Central memory CD4-positive, alpha-beta T cell (primary cell): ENCODE measurements at places on chromosomes 4 and X.

GRCh38 chrX:131595120-131595519, 51.2 kb downstream of the OR13H1 start:
- no peak for DNase-seq

DNA sequence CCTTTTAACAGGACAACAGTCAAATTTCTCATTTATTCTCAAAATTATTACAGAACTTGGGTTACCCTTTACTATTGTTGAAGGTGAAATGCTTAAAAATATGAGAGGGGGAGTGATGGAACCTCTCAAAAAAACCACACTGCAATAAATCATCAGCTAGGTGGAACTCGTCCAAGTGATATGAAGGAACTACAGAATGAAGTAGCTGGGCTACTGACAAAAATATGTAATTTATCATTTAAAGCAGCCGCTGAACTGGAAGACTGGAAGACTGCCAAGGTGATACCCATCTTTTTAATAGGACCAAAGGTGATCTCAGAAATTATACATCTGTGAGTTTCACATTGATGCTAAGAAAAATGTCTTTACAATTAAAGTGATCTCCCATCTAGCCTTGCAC, 597.7 kb upstream of the TENM3 start:
- DNase-seq: no peak

- no peak for DNase-seq
These were observed 31.4 kb downstream of the PPP1R2C start for GRCh38 chrX:42746606-42747005.

GRCh38 chrX:154401045-154401799, 3.0 kb downstream of the RPL10 start:
- DNase-seq: no peak

GRCh38 chrX:109660435-109661143, 35.6 kb upstream of the KCNE5 start:
- no peak for DNase-seq

DNA sequence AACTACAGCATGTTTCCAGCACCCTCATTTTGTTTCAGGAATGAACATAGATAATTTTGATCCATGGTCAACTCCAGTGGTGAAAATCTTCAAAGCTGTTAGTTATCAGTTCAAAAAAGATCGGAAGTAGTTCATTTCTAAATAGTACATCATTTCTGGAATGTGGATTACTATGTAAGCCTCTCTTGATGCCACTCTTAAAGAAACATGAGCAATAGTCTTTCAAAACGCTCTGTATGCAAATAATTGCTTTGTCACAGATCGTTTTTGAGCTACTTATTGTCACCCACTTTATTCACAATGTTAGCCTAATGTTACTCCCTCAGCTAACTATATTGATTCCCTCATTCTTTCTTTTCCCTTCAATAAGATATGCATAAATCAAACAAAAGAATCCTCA, 65.7 kb downstream of the NEIL3 start:
- no peak for DNase-seq

GRCh38 chrX:20547611-20548051, 280.9 kb upstream of the RPS6KA3 start:
- DNase-seq: no peak

GRCh38 chrX:115892787-115893671, 277.5 kb upstream of the AGTR2 start:
- peak; percentile 71 for DNase-seq

DNA sequence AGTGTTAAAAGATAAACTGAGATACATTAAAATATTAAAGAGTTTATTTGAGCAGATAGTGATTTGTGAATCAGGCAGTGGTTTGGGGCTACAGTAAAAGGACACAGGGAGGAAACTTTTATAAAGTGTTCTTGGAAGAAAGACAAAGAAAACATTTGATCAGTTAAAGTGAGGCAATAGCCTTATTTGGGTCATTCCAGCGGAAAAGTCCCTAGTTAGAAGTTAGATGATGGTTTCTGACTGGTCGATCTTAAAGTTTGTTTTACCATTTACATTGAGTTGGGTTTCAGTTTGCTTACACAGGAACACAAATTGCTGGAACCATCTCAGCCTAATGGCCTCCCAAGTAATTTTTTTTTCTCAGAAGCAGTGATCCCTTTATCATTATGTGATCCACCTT, 69.7 kb downstream of the PPP1R2C start:
- no peak for DNase-seq

- no peak for DNase-seq
These were observed 98.3 kb downstream of the NFKB1 start for GRCh38 chr4:102599455-102599854.

DNA sequence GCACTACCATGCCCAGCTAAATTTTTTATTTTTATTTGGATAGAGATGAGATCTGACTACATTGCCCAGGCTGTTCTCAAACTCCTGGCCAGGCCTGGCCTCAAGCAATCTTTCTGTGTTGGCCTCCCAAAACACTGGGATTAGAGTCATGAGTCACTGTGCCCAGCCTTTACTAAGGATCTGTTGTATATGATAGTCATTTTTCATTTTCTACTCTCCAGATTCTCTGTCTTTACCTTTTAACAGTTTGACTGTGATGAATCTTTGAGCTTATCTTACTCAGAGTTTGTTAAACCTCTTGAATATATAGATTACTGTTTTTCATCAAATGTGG, 161.8 kb downstream of the FNIP2 start:
- no peak for DNase-seq
